CD4-positive, alpha-beta T cell treated with Interleukin-15 for 4 hours (primary cell): ENCODE measurements at places on chromosomes 4 and X.

DNA sequence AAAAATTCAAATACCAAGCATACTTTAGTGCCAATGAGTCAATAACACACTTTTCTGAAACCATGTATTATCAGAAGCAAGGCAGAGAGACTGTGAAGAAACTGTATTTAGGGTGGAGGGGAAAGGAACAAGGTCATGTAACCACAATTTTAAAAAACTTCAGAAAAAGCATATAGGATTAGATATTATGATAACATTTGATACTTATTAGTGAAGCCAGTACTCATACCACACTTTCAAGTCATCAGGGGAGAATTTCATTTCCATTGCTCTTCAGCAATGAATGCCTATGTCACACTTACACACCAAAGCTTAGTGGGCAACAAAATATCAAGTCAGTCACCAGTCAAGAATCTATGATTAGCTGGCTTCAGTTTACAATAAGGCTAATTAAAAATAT, 602.2 kb downstream of the IL15 start:
- DNase-seq: no peak

DNA sequence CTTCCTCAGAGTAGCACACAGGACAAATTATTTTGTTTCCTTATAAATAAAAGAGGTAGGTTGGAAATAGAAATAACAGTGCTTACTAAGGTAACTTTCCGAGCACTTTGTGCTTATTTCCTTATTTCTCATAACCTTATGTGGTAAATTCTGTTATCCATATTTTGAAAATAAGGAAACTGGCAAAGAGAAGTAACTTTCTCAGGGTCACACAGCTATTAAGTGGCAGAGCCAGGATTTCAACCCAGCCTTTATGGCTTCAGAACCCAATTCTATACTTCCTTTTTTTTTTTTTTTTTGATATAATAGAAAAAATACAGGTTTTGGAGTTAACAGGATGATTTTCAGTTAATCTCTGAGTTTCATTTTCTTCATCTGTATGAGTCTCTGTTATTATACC, 3.3 kb downstream of the UTP3 start:
- DNase-seq: no peak

DNA sequence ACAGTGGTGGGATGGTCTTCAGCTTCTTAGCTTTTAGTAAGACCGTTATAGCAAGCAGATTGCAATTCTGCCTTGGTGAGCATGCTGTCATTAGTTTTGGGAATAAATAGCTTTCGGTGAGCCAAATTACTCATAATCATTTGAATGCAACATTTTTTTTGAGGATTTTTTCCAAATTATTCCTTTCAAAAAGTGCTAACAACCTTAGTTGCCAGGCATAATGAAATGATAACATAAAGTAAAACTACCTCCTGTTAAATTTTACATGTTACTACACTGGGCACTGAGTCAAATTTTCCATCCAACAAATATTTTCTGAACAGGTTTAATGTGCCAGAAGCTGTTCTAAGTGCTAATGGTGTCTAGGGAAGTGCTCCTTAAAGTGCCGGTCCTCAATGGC, 15.8 kb upstream of the NPFFR2 start:
- no peak for DNase-seq

- no peak for DNase-seq
These were observed 584.3 kb upstream of the SMIM31 start for GRCh38 chr4:164169591-164169990.

DNA sequence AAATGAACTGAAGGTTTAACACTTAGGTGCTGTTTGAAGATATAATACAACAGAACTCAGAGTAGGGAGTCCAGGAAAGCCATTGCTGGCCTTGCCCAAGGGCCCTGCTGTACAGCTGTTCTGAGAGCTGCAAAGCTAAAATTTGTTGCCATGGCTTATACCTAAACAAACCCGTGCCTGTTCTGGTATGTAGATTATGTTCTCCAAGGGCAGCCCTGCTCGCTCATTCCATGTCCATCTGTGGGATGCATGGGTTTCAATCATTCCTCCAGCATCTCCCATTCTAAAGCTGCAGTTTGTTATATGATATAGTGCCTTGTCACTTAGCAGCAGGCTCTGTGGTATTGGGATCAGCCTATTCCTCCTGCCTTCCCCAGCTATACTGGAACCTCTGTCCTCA, 80.8 kb upstream of the BMPR1B start:
- no peak for DNase-seq

DNA sequence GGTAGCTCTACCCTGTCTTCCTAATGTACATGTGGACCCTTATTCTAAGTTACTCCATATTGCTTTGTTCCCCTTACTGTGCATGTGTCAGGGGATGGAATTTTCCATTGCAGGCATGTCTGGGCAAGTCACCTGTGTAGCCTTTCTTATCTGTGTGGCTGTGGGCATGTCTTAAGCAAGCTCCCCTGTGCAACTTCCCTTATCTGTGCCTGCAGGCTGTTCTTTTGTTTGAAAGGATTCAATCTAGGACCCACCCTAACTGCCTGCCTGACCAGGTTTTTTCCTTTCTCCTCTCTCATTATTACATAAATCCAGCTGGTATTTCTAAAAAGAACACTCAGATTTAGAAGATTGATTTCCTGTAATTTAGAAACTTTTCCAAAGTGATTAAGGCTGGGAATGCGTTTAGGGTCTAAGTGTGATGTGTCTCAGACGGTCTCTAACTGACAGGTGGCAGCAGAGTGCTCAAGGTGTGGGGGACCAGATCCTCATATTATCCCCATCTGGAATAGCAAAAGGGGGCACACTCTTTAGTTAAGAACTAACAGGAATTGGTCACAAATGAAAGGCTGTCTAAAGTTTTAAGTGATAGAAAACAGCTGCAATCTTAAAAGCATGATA, 198.9 kb upstream of the PPP1R2C start:
- DNase-seq: no peak

- DNase-seq: peak; percentile 4
These were observed 4.5 kb upstream of the NKX1-1 start for GRCh38 chr4:1410491-1411325.

- no peak for DNase-seq
These were observed 41.7 kb downstream of the SEPTIN11 start for GRCh38 chr4:76991161-76991660.

DNA sequence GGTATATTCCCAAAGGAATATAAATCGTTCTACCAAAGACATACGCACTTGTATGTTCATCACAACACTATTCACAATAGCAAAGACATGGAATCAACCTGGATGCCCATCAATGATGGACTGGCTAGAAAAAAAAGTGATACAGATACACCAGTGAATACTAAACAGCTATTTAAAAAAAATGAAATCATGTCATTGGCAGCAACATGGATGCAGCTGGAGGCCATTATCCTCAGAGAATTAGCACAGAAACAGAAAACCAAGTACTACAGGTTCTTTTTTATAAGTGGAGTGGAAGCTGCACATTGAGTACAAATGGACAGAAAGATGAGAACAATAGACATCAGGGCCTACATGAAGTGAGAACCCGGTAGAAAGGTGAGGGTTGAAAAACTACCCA, 81.4 kb downstream of the ANTXR2 start:
- DNase-seq: no peak

DNA sequence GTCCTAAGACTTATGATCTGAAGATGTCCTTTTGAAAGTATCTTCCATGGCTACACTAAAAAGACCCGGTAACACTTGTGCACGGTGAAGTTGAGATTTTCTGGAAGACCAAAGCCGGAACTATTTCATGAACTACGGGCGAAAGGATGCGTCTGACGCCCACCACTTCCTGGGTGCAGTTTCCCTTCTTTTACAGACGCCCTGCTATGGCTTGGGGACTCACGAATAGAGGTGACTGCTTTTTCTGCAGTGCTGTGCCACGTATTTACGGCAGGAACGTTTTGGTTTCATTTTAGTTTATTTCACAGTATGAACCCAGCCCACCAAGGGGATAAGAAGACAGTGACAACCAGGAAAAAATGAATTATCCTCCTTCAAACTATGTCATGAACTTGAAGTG, 180.4 kb downstream of the AFAP1 start:
- peak; percentile 79 for DNase-seq

GRCh38 chr4:17688011-17688441, 73.6 kb downstream of the MED28 start:
- no peak for DNase-seq

DNA sequence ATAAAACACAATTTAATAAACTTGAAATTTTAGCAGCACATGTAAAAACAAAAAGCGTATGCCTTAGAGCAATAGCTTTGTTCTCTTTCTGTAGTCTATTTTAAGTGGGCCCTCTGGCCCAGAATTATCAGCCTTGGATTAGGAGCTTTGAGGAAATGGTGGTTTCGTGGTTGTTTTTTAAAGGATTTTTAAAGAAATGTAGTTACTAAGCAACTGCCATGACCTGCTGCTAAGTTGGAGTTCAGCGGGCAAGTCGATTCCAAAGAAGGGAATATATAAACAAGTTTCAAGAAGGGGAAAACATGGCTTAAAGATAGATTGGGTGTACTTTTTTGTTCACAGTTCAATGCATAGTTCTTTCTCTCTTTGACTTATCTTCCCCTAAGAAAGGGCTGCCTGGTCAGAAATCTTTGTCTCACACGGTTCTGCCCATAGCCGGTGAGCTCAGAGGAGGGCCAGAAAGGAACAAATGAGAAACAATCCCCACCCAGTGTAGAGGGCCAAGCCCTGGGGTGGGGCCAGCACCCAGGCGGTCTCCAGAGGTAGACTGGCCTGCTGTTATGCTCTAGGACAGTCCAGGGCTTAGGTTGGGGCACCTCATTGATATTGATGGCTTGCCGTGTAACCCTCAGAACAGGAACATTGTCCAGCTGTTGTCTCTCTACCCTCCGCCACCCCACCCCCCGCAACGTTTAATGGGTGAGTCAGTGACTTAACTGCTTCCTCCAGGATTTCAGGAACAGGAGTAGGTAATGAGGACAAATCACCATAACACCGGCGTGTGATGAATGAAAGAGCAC, 32.5 kb downstream of the DLG3 start:
- no peak for DNase-seq

- DNase-seq: no peak
These were observed 101.5 kb upstream of the STX18 start for GRCh38 chr4:4643306-4643705.

GRCh38 chr4:5036239-5036638, 15.0 kb upstream of the STK32B start:
- no peak for DNase-seq
